SHP77 treated with DMSO at 0.1 percent for 48 hours (cell line): ENCODE measurements at places on chromosomes 13 and 19.

DNA sequence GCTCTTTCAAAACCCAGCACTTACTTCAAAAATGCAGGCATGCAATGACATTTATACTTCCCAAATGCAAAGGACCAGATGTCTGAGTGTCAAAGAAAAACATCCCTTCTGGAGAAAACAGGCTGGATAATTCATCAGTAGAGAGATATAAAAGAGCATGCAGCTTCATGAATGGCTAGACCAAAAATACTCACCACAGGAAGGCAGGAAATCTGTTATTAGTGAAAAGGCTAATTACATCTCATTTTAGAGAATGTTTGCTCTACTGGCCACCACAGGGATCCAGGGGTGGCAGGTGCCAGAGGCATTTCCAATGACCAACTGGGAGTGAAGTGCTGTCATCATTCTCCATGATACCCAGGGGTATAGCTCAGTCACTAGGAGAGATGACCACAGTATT is 106.5 kb downstream of the LHFPL6 start:
- DNase-seq, result no peak

DNA sequence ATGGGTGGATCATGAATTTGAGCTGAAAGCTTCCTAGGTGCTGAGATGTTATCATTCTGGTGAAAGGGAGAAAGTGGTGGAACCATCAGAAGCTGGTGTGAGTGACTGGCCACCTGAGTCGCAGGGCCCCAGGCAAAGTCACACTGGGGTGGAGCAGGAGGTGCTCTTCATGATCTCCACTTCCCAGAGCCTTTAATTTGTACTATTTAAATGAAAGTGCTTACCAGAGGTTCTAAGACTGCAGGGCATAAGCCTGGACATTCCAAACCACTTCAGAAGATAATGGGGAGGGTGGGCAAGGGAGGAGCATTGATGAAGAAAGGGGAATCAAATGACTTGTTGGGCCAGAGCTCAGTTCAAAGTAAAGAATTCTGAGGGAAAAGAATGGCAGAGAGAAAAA is 156.1 kb downstream of the RGCC start:
- no peak for DNase-seq

- DNase-seq, result no peak
Measured at GRCh38 chr19:30824809-30825208, 452.6 kb downstream of the ZNF536 start.

- DNase-seq, result no peak
Measured at GRCh38 chr19:17086834-17087233, 11.3 kb downstream of the MYO9B start.

GRCh38 chr13:75481176-75482069 is 546 bp downstream of the TBC1D4 start:
- no peak for DNase-seq

- no peak for DNase-seq
Measured at GRCh38 chr13:34931572-34931971, 10.5 kb upstream of the NBEA start.

DNA sequence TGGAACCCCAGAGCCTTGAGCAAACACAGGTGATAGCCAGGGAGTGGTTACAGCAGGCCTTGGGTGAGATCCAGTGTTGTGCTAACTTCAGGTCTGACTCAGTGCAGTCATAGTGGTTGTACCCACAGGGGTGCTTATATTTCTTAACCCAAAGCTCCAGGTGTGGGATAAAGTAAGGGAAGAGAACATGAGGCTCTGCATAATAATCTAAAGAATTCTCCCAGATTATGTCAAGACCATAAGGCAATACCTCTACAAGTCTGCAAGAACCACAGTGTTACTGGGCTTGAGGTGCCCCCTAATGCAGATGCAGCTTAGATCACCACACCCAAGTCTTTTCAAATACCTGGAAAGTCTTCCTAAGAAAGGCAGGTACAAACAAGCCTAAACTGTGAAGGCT is 485.4 kb downstream of the RFC3 start:
- DNase-seq, result no peak

- peak; percentile 87 for DNase-seq
Measured at GRCh38 chr19:8361921-8362793, 1.8 kb upstream of the ANGPTL4 start.

- DNase-seq, result peak; percentile 59
Measured at GRCh38 chr13:78841358-78841963, 182.5 kb upstream of the OBI1 start.

DNA sequence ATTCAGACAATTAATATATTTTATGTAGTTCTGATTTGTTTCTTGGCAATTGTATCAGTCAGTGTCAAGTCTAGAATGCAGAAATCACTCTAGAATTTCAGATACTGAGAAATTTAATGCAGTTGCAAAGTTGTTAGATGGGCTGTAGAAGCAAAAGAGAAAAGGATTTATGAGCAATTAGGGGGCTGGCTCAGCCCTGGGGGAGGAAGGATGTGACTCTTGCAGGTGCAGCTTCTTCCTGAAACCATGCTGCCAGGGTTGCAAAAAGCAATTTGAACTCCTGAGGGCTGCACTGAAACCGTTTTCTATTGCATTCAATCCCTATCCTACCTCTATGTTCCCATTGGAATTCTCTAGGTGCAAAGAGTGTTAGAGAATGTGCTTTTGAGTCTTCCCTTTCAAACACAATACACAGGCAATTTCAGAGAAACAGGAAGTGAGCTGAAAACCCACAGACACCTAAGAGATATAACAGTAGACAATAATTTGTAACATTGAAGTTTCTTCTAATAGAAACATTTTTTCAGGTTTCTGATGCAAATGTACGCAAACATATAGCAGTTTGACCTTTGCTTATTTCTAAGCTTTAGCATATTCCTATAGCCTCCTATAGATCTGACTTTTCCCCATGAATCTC is 814.7 kb upstream of the ATXN8OS start:
- no peak for DNase-seq

DNA sequence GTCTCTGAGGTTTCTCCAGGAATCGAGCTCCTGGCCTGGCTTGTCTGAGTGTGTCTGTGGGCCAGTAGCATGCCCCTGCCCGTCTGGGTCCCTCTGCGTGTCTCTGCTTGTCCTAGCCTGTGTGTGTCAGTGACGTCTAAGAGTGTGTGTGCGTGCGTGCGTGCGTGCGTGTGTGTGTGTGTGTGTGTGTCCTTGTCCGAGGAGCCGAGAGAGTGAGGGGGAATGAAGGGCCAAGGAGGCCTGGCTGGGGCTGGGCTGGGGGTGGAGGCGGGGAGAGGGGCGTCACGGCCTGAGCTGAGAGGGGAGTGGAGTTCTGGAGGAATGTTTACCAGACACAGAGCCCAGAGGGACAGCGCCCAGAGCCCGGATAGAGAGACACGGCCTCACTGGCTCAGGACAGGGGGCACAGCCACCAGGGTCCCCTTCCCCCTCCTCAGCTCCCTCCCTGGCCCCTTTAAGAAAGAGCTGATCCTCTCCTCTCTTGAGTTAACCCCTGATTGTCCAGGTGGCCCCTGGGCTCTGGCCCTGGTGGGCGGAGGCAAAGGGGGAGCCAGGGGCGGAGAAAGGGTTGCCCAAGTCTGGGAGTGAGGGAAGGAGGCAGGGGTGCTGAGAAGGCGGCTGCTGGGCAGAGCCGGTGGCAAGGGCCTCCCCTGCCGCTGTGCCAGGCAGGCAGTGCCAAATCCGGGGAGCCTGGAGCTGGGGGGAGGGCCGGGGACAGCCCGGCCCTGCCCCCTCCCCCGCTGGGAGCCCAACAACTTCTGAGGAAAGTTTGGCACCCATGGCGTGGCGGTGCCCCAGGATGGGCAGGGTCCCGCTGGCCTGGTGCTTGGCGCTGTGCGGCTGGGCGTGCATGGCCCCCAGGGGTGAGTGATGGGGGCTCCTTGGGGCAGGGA is at the start of gene AXL:
Gene AXL (plus strand): TSS at position 609 of the 893 bp plus-strand sequence. CDS start 170 bp downstream, at position 779.
- no peak for DNase-seq

DNA sequence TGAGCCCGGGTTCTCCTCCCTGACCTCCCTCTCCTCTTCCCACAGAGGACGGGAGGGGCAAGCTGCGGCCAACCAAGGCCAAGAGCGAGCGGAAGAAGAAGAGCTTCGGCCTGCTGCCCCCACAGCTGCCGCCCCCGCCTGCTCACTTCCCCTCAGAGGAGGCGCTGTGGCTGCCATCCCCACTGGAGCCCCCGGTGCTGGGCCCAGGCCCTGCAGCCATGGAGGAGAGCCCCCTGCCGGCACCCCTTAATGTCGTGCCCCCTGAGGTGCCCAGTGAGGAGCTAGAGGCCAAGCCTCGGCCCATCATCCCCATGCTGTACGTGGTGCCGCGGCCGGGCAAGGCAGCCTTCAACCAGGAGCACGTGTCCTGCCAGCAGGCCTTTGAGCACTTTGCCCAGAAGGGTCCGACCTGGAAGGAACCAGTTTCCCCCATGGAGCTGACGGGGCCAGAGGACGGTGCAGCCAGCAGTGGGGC is 162.2 kb downstream of the KDM4B start:
- DNase-seq, result no peak

GRCh38 chr13:65638572-65639168 is 1591.5 kb downstream of the PCDH9 start:
- DNase-seq, result no peak

GRCh38 chr13:64801768-64802167 is 2428.4 kb downstream of the PCDH9 start:
- no peak for DNase-seq

GRCh38 chr19:35742121-35742724 is at the start of gene IGFLR1:
Gene IGFLR1, minus strand, starts transcription at chr19:35742452. Its CDS starts 1,272 bp downstream, at chr19:35741180.
- DNase-seq, result no peak

GRCh38 chr13:25585000-25585399 is 213.2 kb downstream of the ATP8A2 start:
- no peak for DNase-seq

- no peak for DNase-seq
Measured at GRCh38 chr13:40241125-40241798, 425.2 kb downstream of the FOXO1 start.

DNA sequence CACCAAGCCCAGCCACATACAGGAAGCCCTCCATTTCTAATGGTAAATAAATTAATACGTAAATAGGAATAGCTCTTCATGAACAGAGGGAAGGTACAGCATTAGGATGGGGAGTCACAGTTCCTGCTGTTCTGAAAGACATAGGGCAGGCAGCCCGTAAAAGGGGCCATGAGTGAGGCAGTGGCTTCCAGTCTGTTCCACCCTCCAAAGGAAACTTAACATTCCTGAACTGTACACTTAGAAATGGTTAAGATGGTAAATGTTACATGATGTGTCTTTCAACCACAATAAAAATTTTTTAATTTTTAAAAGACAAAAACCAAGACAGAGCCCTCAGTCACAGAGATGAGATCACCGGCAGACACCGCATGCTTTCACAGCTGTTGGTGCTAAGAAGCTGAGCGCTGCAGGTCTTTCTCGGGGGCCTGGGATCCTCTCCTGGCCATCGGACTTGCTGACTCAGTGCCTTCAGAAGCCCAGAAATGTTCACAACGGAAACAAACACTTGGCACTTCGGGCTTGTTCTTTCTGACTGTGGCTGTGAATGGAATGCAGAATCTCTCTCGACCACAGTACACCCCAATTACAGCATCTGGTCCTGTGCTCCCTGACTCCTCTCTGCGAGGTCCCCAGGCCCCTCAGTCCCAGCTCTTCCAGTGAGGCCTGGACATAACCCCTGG is 36.4 kb downstream of the EPS15L1 start:
- DNase-seq, result no peak

DNA sequence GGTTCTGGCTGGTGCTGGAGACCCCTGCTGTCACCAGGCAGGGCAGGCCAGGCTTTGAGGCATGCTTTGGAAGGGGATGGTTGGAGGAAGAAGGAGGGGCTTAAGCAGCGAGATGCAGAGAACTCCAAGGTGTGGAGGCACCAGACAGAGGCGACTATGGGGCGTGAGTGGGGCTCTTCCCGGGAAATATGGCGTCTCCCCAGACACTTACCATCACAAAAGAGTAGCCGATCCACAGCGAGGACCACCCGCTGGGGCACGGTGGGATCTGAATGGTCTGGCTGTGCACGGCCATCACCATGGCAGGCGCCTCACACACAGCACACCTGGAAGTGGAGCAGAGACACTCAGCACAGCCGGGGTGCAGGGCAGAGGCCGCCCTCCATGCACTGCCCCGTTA is 151.9 kb downstream of the COL4A1 start:
- DNase-seq, result no peak

DNA sequence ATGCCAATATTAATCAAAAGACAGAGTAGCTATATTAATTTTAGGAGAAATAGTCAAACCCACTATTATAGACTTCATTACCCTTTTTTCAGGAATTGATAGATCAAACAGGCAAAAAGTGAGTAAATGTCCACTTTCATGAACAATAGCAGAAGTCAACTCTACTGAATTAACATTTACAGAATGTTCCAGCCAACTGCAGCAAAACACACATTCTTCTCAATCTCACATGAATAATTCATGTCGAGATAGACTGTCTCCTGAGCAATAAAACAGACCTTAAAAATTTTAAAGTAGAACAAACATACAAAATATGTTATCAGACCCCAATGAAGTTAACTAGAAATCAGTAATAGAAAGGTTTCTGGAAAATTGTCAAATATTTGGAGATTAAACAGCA is 118.4 kb downstream of the MYO16 start:
- no peak for DNase-seq

GRCh38 chr13:31134039-31134711 is 27.5 kb downstream of the HSPH1 start:
- no peak for DNase-seq

GRCh38 chr13:100529666-100530377 is 58.8 kb downstream of the GGACT start:
- no peak for DNase-seq

DNA sequence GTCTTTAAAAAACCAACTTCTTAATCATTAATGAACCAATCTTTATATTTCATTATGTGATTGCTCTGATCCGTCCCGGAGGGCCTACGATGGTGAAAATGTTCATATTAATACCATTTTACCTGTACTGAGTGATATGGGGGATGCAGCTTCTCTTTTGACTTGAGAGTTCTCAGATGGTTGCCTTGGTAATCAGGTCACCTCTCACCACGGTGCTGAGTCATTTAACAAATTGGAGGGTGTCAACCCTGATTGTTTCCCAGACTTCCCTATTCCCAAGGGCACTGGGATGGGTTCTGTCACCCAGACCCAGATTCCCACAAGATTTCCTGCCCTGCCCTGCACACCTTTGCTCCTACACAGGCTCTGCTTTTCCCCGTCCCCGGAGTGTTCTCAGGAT is 128.5 kb upstream of the TMTC4 start:
- no peak for DNase-seq

- no peak for DNase-seq
Measured at GRCh38 chr19:10881403-10882107, 10.2 kb downstream of the CARM1 start.

DNA sequence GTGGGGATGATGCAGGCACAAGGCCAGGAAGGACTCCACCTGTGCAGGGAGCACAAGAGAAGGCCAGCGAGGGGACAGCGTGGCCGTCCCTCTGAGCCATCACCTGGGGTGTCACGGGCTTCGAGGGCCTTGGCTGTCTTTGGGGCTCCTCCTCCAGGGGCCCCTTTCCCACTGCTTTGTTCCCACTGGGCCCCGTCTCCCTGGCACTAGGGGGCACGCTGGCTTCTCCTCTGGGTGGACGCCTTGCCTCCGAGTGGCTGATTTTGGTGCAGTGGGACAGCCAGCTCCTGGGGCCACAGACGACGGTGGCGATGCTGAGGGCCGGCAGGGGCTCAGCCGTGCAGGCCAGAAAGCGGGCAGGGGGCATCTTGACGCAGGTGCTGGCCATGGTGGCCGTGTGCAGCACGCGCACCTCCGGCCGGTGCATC is 43.2 kb upstream of the GRTP1 start:
- DNase-seq, result no peak

- DNase-seq, result peak; percentile 54
Measured at GRCh38 chr19:49442771-49443365, 1.5 kb upstream of the SLC17A7 start.

- no peak for DNase-seq
Measured at GRCh38 chr19:17780781-17781180, 14.2 kb upstream of the B3GNT3 start.
